ENCODE measurements at places on chromosomes 3 and 15.

DNA sequence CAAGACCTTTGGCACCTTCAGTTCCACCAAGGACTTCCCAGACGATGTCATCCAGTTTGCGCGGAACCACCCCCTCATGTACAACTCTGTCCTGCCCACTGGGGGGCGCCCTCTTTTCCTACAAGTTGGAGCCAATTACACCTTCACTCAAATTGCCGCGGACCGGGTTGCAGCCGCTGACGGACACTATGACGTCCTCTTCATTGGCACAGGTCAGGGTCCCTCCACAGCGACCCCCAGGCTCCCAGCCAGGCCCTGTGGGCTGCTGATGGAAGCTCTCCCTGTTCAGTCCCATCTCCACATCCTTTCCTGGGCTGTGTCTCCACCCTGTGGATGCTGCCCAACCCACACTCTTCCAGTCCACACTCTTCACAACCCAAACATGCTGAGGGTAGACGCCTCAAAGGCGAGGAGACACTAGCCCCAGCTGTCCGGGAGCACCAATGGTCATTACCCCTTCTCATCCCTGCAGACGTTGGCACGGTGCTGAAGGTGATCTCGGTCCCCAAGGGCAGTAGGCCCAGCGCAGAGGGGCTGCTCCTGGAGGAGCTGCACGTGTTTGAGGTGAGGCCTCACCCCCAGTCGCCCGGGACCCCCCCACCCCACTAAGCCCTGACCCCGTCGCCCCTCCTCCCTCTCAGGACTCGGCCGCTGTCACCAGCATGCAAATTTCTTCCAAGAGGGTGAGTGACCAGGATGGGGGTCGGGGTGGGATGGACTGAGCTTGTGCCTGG lies 4.3 kb upstream of the LSMEM2 start:
- DNase-seq, result no peak

DNA sequence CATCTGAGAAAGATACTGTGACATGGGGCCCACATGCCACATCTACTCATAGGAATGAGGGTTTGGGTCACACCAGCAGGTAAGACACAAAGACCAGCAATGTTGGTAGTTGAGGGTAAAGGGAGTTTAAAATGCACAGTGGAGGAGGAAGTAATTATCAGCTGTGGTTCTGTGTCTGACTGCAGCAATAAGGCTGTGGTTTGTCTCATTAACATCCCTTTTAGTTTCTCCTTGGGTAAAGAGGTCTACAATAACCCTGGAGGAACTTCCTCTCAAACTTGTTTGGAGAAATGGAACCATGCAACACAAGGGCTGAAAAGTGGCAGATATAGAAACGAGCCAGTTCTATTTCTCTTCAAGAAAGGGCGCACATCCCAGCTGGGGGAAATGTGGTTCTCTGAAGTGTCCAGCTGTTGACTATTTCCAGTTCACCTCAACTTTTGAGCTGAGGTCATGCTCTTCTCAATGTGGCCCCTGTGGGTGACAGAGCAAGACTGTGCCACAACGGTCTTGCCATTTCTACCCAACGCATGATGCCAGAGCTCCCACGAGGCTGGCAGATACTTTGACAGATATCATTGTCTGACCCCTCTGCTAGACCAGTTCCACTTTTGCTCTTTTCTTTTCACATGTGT lies 234.3 kb downstream of the SQOR start:
- DNase-seq, result no peak

DNA sequence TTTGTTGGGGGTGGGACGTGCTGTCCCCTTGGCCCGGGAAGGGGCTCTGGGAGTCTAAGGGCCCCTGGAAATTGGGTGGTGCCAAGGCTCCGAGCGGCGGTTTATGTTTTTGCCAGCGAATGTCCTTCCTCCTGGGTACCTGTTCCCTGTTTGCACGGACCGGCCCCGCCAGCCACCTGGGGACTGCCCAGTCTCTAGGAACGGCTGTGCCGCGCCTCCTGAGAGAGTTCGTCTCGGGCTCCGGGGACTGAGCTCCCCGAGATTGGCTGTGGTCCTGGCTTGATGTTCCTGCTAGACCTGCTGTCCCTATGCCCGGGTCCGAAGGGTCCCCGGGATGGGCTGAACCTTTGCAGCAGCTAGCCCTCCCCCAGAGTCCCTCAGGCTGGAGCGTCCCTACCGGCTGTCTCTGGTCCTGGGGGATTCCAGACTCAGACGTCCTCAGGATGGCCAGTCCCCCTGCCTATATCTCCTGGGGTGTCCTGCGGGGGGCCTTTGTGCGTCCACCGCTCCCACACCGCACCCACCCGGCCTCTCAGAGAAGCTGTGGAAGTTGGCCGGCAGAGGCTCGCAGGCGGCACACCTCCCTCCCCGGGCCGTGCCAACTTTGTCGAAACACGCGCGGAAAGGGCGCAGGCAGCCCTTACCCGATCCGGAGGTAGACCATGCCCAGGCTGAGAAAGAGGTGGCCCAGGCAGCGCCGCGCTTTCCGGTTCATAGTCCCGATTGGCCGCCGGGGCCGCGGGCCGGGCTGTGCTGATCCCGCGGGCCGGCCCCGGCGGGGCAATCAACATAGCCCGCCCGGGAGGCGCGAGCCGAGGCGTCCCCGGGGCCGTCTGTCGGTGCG lies 547 bp downstream of the WNT7A start:
- no peak for DNase-seq

GRCh38 chr3:137335478-137335877 lies 377.7 kb downstream of the IL20RB start:
- no peak for DNase-seq

DNA sequence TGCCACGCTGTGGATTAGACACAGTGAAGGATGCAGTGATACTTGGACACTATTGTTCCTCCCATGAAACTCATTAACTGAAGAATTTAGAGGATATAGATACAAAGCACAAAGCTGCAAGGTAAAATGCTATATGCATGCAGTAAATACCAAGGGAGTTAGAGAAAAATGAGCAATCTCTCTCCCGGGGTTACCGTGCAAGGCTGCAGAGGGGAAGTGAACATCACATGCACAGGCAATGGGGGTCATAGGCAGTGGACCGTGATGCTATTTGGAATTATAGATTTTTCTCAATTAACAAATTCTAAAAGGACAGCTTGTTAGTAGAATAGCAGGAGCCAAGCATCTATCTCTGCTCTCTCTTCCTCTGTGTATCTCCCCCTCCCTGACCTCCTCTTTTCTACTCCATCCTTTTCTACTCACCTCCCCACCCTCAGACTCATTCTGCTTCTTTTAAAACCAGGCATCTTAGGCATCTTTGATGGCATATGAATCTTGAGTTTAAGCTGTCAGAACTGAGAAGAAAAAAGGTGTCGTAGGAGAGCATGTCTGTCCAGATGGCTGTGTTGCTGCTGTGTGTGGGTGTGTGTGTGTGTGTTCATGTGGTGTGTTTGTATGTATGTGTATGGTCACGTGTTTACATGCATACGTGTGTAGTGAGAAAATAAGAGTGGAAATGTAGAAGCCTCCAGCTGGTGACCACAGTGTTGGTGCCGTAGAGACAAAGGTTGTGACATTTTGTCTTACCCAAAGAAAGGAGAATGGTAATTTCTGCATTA lies 339.0 kb downstream of the EPHB1 start:
- no peak for DNase-seq

GRCh38 chr15:39499681-39500080 lies 81.2 kb upstream of the THBS1 start:
- DNase-seq, result no peak

DNA sequence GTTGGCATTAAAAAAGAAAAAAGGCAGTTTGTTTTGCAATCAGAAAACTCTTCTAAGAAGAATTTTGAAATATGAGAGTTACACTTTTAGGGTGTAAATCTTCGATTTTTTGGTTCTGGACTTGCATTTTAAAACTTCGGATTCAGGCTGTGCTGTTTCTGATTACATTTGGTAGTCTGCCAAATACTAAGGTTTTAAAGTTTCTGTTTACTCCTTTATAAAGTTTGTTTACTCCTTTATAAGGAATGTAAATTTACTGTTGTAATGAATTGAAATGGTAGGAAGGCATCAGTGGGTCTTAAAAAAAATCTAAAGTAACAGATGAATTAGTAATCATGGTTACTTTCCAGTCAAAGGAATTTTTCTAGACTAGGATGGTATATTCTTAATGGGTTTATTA lies 14.1 kb downstream of the FXR1 start:
- no peak for DNase-seq

DNA sequence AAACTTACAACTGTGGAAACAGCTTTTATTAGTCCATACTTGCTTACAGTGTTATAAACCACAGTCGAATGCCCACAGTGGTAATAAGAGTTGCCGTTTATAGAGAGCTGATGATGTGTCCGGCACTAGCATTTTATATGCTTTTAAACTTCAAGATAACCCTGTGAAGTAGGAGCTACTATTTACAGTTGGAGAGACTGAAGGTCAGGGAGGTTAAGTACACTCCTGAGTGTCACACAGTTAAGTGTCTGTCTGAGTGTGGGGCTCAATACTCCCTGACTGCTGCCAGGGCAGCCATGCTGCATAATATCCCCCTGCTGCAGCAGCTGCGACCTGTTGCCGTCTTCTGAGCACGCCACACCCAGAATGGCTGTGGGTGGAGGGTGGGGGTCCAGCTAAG lies 89.9 kb upstream of the TNFAIP8L3 start:
- DNase-seq, result no peak

- peak; percentile 90 for DNase-seq
These were observed 71.2 kb downstream of the GOLIM4 start for GRCh38 chr3:168024537-168024941.

GRCh38 chr3:10492364-10493201 lies 12.8 kb downstream of the ATP2B2 start:
- no peak for DNase-seq

DNA sequence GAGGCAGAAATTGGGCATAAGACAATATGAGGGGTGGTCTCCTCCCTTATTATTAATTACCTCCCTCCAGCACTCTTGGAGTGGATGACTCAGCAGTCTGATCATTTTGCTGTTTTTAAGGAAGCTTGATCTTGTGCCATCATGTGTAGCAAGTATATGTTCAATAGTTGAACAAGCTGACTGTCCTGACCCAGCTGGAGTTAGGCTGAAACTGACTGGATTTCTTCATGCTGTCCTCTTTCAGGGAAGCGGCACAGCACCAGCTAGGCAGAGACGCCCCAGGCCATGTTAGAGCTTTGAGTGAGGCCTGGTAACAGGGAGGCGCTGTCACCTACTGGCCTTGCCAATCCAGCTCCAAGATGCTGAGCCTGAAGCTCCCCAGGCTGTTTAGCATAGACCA lies 54.4 kb upstream of the KIF23 start:
- no peak for DNase-seq

DNA sequence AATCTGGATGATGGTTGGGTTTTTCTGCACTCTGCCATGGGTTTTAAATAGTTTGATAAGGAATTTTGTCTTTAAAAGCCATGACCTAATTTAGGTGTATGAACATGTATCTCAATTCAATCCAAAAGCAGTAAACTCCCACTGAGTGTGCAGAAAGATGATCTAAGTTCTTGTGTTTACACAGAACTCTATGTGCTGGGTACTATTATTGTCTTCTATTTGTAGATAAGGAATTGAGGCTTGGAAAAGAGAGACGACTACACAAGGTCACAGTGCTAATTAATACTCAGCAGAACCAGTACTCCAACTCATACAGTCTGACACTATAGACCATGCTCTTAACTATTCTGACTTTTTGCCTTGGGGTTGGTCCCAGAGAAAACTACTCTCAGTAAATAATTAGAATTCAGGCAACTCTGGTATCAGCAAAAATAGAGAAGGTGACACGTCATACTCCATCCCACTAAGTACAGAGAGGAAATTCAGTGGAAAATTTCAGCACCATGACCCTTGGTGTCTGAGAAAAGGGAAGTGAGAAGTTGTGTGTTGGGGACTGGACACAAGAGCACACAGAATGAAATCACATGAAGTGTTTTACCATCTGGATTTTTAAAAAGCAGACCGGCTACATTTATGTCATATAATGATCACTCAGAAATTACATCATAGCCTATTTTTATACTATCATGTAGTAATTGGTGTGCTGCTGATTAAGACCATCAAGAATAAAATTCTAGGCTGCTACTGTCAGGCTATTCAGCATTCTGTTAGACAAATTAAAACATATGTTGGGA lies 18.3 kb upstream of the MYH15 start:
- no peak for DNase-seq

DNA sequence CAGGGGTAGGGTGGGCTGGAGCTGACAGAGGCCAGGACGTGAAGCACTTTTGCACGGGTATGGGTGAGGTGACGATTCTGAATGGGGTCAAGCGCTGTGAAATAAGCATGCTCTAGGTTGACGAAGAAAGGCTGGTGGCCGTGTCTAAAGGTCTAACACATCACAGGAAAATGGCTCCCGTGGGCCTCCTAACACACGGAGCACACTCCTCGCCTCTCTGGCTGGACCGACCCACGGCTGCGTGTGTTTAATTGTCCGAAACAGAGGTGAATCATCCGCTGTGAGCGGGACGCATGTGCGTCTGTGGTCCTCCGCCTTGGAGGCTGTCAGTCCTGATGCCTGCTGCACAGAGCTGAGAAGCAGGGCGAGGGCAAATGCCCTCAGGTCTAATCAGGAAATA lies 130.6 kb downstream of the NSMCE3 start:
- no peak for DNase-seq

GRCh38 chr3:88033808-88034207 lies 25.0 kb downstream of the CGGBP1 start:
- no peak for DNase-seq

GRCh38 chr15:77091097-77091496 lies 20.2 kb upstream of the TSPAN3 start:
- no peak for DNase-seq

DNA sequence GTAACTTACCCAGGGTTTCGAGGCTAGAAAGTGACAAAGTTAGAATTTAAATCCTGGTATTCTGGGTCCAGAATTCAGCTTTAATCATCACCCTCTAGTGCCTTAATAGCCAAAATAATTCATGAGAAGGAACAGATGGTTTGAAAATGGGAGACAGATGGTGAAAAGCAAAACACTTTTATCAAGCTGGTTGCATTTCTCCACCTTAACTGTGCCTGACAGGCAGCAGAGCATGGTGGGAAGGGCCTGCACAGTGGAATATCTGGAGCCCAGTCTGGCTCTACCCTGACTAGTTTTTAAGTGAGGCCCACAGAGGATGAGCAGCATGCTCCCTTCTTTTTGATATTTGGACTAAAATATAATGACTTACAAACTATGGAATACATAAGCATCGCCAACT lies 35.6 kb upstream of the RASGRP1 start:
- DNase-seq, result no peak

DNA sequence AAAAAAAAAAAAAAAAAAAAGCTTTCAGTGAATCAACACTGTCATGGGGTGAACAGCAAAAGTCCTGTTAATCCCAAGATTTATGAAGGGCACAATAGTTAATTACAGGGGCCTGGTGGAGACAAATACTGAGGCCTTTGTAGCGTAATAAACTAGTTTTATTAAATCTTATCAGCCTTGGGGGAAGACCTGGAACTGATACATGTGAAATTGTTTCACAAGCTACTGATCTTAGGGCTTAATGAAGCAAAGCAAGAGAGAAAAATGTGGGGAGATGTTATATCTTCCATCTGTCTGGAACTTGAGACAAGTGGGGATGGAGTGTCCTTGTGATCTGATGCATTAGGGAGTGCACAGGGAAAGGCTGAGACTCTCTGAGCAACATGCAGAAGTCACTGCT lies 47.9 kb upstream of the OSBPL11 start:
- DNase-seq, result no peak

GRCh38 chr15:64618540-64618939 lies 156.8 kb downstream of the RBPMS2 start:
- no peak for DNase-seq

Data from NCI-H2081 treated with DMSO at 0.1 percent for 48 hours (cell line).